ENCODE measurements at places on chromosomes 12 and 14.

DNA sequence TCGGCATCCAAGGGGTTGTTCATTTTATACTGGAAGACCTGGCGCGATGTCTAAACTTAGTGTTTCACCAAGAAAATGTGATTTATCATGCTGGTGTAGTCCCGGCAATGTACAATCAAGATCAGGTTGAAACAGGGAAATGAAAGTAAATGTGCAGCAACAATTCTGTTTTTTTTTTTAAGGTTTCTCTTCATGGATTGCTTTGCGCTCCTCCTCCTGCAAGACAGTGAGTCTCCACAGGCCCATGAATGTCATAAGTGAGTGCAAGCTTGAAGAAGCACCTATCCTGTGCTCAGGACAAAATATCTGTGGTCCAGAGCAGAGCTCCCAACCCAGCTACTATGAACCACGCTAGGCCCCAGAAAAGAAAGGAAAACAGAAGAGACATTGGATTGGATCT, 143.4 kb downstream of the KCNK10 start:
- DNase-seq = no peak

DNA sequence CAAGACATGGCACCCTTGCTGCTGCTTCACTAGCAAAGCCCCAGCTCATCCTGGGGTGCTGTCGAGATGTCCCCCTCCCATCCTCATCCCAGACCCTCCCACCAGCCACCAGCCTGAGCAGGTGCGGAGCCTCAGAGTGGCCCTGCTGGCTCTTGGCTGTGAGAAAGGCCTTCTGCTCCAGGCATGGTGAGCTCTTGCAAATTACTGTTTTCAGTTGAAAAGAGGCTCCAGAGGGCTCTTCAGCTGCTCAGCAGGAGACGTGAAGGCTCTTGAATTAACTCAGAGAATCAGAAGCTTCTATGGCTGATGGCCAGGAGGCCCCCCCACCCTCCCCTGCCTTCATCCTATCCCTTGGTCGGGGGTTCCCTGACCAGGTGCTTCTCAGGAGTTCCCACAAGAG, 44.1 kb downstream of the WSCD2 start:
- no peak for DNase-seq

- no peak for DNase-seq
Observed at GRCh38 chr12:53967421-53967925, 5.5 kb upstream of the HOXC11 start.

DNA sequence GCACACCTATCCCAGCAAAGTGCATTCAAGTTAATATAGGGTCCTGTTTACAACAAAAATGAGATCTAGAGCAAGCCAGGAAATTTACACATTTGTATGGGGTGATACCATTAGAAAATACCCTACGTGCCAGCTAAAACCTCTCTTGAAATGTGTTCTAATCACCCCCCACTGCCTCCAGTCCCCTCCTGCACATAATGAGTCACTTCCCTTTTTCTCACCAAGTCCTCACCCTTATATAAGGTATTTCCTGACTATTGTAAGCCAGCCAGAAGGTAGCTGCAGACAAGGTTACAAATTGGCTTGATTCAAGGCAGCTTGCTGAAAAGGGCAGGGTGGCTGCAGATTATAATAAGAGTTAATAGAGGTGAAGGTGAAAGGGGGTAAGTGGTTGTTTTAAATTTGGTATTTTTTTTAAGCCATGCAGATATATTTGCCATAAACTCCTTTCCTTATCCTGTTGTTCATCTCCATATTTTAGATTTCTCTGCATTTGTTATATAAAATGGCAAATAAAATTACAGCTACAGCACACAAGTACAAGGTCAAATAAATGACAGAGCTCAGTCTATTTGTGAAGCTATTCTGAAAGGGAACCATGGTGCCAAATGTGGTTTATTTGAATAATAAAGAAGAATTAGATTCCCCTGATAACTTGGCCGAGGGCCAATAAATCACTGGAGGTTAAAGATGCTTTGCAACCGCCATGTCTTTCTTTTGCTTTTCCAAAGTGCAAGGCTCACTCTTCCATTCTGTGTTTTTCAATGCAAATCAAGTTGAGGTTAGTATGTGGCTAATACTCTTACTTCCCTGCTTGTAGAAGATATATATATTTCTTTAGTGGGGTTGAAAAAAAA, 385.9 kb downstream of the EGLN3 start:
- no peak for DNase-seq

- no peak for DNase-seq
Observed at GRCh38 chr12:31278424-31278823, 47.5 kb downstream of the SINHCAF start.
